Uterus (tissue), 4 donors: ENCODE measurements at places on chromosomes 5 and 9. TPM values are rescaled to one million over a fixed set of nuclear protein-coding genes. Genes with fewer than 3 reads are reported as not detected.

Gene OBP2B
- not detected for total RNA-seq

- peak overlapping the region; percentile 12 for H3K27ac ChIP-seq
- H3K27me3 ChIP-seq = no peaks in the 10 kb centered on the region
- H3K36me3 ChIP-seq = no peaks in the 10 kb centered on the region
- DNase-seq = no peak
- H3K4me1 ChIP-seq = peaks cover 5% of the 10 kb centered on the region
- no peak overlapping the region for H3K4me3 ChIP-seq
Observed at GRCh38 chr5:157983906-157984551, 125.1 kb upstream of the CLINT1 start.

GRCh38 chr5:178774866-178775539, 44.5 kb upstream of the ZNF354A start:
- H3K27ac ChIP-seq = no peak overlapping the region
- H3K27me3 ChIP-seq = no peaks in the 10 kb centered on the region
- DNase-seq = no peak

Gene KIF4B
- total RNA-seq = not detected

Gene PAEP
- not detected for total RNA-seq

- no peaks in the 10 kb centered on the region for H3K36me3 ChIP-seq
- H3K4me1 ChIP-seq = no peaks in the 10 kb centered on the region
- no peak overlapping the region for H3K4me3 ChIP-seq
- no peak for DNase-seq
- no peaks in the 10 kb centered on the region for H3K27me3 ChIP-seq
Observed at GRCh38 chr5:83518319-83519061, 46.9 kb downstream of the VCAN start.

DNA sequence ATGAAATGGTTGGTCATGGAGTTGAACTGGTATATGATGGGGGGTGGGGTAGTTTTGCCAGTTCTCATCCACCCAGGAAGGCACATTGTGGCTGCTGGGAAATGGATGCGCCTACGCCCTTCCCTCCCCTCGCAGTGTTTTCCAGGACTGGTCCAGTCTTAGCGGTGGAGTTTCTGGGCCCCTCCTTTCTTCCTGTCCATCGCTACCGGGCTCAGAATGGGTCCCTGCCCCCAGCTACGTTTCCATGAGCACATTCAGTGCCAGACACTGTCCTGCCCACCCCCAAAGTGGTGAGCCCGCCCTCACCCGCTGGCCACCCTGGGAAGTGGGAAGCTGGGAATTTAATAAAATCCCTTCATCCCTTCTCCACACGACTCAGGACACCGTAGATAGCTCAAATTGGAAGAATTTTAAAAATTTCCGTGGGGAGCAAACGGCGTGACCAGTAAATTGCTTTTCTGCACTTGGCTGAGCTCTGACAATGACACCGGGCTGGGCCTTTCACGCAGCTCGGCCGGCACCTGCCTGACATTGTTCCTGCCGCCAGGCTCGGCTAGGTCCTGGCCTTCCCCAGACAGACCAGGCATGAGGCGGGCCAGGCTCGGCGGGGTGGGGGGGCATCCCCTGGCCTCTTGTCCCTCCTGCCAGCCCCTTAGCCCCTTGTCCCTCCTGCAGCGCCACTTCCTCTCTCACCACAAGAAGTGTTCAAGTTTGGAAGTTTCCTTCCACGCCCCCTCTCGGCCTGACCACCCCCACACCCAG, 3.6 kb downstream of the FGF18 start:
- no peaks in the 10 kb centered on the region for H3K27me3 ChIP-seq
- no peak overlapping the region for H3K4me3 ChIP-seq
- no peaks in the 10 kb centered on the region for H3K36me3 ChIP-seq

Gene WDR41
- total RNA-seq = 161 TPM

- H3K4me1 ChIP-seq = peaks cover 4% of the 10 kb centered on the region
- no peaks in the 10 kb centered on the region for H3K36me3 ChIP-seq
- no peak overlapping the region for H3K27ac ChIP-seq
- no peak for DNase-seq
- H3K27me3 ChIP-seq = peaks cover 5% of the 10 kb centered on the region
Observed at GRCh38 chr5:95241-95980, 3.4 kb downstream of the PLEKHG4B start.

Gene SLC6A18
- total RNA-seq = not detected

GRCh38 chr5:168434001-168434400, 52.3 kb upstream of the RARS1 start:
- H3K36me3 ChIP-seq = no peaks in the 10 kb centered on the region
- H3K4me3 ChIP-seq = no peak overlapping the region
- H3K27me3 ChIP-seq = no peaks in the 10 kb centered on the region

DNA sequence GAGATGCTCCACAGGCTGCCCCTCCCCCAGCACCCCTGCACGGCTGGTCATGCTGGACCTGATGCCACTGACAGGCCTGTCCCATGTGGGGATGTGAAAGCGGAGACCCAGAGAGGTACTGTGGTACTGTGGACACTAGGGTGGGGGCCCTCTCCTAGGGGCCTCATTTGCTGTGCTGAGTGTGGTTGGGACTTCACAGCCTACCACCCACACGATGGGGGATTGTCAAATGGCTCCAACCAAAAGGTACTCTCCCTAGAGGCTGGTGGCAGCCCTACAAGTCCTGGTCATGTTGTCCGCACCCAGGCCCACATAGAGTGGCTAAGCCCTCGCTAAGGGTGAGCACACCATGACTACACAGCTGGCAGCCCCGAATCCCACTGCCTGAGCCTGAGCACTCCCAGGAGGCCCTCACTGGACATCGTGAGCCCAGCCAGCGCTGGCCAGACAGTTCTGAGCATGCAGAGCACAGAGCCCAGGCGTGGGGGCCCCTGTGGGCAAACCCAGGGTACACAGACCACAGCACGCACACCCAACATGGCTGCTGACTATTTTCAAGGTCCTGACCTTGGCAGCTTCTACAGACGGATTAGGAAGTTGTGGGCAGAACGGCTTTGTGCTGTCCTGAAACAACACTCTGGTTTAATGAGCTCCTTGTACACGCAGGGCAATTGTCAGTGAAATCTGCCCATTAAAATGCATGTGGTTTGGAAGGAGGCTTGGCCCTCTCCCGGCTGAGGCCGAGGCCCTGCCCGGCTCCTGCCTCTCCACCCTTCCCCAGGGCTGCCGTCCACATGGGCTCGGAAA, 214.1 kb downstream of the HSPA4 start:
- no peaks in the 10 kb centered on the region for H3K4me1 ChIP-seq
- no peak overlapping the region for H3K4me3 ChIP-seq
- no peaks in the 10 kb centered on the region for H3K27me3 ChIP-seq
- H3K36me3 ChIP-seq = no peaks in the 10 kb centered on the region

GRCh38 chr5:5270958-5271785, 131.0 kb downstream of the ADAMTS16 start:
- no peaks in the 10 kb centered on the region for H3K4me1 ChIP-seq
- H3K27ac ChIP-seq = peak overlapping the region; percentile 41
- peak overlapping the region; percentile 9 for H3K4me3 ChIP-seq
- no peaks in the 10 kb centered on the region for H3K27me3 ChIP-seq
- no peaks in the 10 kb centered on the region for H3K36me3 ChIP-seq
- DNase-seq = peak; percentile 71

Gene NR4A3
- total RNA-seq = 5.5 TPM

DNA sequence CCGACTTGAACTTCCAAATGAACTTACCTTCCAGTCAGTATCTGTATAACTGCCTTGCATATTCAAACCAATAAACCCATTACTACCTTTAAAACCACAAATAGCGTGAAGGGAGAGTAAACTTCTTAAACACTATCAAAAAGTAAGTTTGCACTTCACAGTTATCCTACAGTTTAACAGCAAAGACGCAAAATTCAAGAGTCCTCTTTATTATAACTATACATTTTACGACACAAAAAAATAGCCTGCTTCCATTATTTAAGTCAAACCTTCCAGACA, 1.8 kb downstream of the PTBP3 start:
- peak overlapping the region; percentile 29 for H3K27ac ChIP-seq
- H3K4me3 ChIP-seq = no peak overlapping the region
- no peaks in the 10 kb centered on the region for H3K27me3 ChIP-seq
- no peaks in the 10 kb centered on the region for H3K4me1 ChIP-seq
- H3K36me3 ChIP-seq = no peaks in the 10 kb centered on the region

DNA sequence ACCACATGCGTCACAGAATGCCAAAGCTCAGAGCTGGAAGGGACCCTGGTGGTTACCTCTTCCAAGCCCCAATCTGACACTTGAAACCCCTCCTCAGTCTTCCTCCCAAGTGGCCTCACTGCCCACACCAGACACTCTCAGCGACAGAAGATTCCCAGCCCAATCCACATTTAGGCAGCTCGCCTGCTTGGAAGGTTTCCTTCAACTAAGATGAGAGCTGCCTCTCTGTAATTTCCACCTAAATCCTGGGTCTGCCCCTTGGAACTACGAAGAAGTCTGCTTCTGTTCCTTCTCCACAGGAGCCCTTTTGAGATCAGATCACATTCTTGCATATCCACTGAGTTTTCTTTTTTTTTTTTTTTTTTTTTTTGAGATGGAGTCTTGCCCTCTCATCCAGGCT, 83.7 kb downstream of the PAX5 start:
- H3K4me1 ChIP-seq = no peaks in the 10 kb centered on the region
- H3K36me3 ChIP-seq = no peaks in the 10 kb centered on the region
- no peaks in the 10 kb centered on the region for H3K27me3 ChIP-seq
- DNase-seq = no peak
- H3K27ac ChIP-seq = no peak overlapping the region

DNA sequence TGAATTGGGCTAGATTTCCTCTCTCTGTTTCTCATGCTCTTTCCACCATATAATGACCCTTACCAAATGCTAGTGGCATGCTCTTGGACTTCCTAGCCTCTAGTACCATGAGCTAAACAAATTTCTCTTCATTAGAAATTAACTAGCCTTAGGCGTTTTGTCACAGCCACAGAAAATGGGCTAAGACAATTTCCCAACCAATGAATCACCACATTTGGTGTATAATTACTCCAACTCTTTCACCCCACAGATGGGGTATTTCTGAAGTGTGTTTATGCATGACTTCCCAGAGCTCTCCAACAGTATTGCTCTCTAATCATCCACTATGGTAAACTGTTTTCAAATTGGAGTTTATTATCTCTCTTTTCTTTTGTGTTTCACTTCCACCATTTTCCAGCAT, 1041.1 kb upstream of the COX7C start:
- H3K27me3 ChIP-seq = no peaks in the 10 kb centered on the region
- no peak overlapping the region for H3K27ac ChIP-seq
- H3K4me1 ChIP-seq = no peaks in the 10 kb centered on the region
- H3K36me3 ChIP-seq = no peaks in the 10 kb centered on the region

GRCh38 chr5:91670122-91670521, 287.0 kb upstream of the ARRDC3 start:
- H3K27ac ChIP-seq = no peak overlapping the region
- no peak for DNase-seq
- H3K4me1 ChIP-seq = no peaks in the 10 kb centered on the region
- H3K36me3 ChIP-seq = no peaks in the 10 kb centered on the region
- no peak overlapping the region for H3K4me3 ChIP-seq

DNA sequence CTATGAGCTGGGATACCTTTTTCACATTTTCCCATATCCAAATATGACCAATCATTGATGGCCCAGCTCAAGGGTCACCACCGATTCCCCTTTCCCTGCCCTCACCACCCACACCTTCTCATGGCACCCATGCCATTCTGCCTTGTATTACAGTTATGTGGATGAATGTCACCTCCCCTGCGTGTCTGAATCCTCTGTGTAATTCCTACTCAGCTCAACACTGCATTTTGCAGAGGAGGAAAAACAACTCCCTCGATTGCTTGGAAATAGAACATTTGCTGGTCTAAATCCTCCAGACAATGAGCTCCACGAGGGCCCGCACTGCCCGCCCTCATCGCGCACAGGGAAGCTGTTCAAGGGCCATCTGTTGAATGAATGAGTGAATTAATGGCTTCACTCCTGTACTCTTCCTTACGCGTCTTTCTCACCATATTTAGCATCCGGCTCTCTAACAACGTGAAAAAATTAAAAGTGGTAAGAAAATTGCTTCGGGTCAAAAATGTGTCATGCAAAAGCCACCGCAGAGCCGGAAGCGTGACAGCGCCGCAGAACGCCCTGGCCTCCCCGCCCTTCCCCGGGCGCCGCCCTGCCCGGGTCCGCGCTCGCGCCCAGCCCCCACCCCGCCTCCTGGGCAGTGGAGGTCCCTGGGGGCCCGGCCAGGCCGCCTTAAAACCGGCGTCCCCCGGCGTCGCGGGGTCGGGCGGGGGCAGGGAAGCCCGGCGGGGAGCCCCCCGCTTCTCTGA, 704 bp downstream of the SUSD1 start:
- no peaks in the 10 kb centered on the region for H3K36me3 ChIP-seq
- no peaks in the 10 kb centered on the region for H3K4me1 ChIP-seq
- H3K27me3 ChIP-seq = no peaks in the 10 kb centered on the region
- peak; percentile 40 for DNase-seq
- H3K27ac ChIP-seq = no peak overlapping the region
- H3K4me3 ChIP-seq = peak overlapping the region; percentile 27

Gene KIF24
- total RNA-seq = 1.2 TPM

DNA sequence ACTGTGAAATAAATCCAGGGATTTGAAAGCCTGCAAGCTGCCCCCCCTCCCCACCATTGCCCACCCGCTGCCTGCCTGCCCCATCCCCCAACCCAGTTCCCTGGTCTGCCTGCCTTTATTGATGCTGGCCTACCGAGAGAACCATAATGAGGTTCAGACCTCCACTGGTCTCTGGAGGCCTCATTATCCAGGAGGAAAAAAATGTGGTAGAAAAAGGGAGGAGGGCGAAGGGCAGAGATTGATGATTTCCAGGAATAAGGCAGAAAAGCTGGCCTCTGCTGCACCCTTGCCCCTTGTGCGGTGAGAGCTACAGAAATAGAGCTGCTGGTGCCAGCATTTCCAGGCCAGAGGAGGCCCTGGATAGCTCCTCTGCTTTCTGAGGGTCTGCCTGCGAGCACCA, 216.1 kb downstream of the PAPPA start:
- no peaks in the 10 kb centered on the region for H3K36me3 ChIP-seq
- no peak overlapping the region for H3K27ac ChIP-seq
- H3K4me1 ChIP-seq = no peaks in the 10 kb centered on the region
- no peak overlapping the region for H3K4me3 ChIP-seq
- no peak for DNase-seq
- no peaks in the 10 kb centered on the region for H3K27me3 ChIP-seq

Gene PDE6A
- total RNA-seq = not detected
